ENCODE measurements at places on chromosomes 3 and 15.

- no peak for DNase-seq
Measured at GRCh38 chr15:61100512-61100911, 128.6 kb downstream of the RORA start.

GRCh38 chr15:86916671-86917360 lies 837.1 kb downstream of the AGBL1 start:
- no peak for DNase-seq

GRCh38 chr3:10189557-10190354 lies 25.0 kb downstream of the IRAK2 start:
- DNase-seq: peak; percentile 1

- DNase-seq: no peak
Measured at GRCh38 chr3:9915254-9916141, 1.4 kb upstream of the IL17RC start.

DNA sequence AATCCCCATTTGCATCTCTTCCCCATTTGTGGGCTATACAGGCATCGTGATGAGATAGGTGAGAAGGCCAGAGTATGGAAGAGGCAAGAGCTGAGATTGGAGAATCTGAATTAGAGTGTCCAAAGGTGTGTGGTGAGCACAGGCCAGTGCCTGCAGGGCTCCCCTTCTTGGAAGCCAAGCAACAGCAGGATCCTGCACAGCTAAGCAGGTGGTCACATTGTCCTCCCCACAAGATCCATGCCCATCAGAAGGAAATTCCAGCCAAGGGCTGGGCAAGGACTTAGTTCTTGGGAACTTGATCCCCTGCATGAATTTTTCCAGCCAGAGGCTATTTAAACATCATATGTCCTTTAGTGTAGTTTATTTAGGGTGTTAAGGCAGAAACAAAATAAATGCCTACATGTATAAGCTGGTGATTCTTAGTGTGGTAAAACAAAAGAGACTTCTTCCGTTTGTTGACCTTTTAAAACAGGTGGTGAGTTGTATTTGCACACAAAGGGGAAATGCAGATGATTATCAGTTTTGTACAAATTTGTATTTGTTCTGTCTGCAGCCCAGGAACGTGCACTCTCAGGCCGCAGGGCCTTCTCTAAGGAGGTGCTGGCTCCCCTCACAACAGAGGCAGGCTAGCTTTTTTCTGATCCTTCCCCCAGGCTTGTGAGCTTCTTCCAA lies 110.2 kb downstream of the PLCL2 start:
- no peak for DNase-seq

GRCh38 chr3:123971406-123971805 lies 10.4 kb upstream of the CCDC14 start:
- no peak for DNase-seq

GRCh38 chr3:123831420-123831819 lies 52.7 kb downstream of the MYLK start:
- DNase-seq: no peak

- DNase-seq: no peak
Measured at GRCh38 chr3:106261915-106262683, 393.3 kb upstream of the CBLB start.

- no peak for DNase-seq
Measured at GRCh38 chr15:52379395-52380106, 83.9 kb upstream of the MYO5C start.

GRCh38 chr3:88816445-88816844 lies 291.0 kb upstream of the EPHA3 start:
- DNase-seq: no peak

- DNase-seq: no peak
Measured at GRCh38 chr3:47841786-47842349, 38.9 kb downstream of the DHX30 start.

- DNase-seq: no peak
Measured at GRCh38 chr15:63211549-63211948, 22.1 kb downstream of the RAB8B start.

DNA sequence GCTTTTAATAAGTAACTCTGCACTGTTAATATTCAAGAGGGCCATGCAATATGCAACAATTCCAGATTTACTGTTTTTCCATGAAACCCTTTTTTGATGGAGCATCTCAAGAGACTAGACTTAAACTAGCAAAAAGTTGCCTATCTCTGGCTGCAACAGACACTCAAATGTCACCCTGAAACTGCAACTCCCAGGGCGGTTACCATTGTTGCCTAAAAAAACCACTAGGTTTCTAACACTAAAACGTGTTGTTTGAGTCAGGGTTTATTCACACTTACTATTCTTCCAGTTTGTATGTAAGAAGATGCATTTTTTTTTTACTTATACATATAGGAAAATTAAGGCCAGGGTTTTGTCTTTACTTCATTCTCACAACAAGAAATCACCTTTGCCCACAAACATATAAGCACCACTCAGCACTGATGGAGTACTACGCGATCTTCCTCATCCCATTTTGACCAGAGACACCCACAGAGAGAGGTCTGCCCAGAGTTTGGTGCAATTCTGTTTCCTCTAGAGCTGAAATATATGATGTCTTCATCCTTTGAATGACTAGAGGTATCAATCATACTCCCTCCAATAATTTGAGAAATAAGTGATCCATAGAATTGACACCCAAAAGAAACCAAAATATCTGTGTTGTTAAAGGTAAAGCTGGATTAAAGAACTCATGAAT lies 124.0 kb upstream of the SNTN start:
- DNase-seq: no peak

- no peak for DNase-seq
Measured at GRCh38 chr15:51051776-51052175, 42.9 kb downstream of the TNFAIP8L3 start.

DNA sequence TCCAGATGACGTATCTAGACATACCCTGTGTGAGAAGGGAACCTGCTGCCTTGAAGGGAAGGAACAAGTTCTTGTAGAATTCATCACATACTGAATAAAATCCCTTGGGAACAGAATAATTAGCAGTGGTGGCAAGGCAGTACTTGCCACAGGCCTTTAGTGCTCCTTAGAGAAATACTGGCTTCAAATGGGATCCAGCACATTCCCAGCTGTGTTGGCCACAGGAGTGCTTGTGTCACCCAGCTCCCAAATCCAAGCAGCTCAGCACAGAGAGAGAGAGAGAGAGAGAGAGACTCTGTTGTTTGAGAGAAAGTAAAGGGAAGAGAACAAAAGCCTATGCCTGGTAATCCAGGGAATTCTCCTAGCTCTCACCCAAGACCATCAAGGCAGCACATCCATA lies 969.0 kb upstream of the ALCAM start:
- no peak for DNase-seq

DNA sequence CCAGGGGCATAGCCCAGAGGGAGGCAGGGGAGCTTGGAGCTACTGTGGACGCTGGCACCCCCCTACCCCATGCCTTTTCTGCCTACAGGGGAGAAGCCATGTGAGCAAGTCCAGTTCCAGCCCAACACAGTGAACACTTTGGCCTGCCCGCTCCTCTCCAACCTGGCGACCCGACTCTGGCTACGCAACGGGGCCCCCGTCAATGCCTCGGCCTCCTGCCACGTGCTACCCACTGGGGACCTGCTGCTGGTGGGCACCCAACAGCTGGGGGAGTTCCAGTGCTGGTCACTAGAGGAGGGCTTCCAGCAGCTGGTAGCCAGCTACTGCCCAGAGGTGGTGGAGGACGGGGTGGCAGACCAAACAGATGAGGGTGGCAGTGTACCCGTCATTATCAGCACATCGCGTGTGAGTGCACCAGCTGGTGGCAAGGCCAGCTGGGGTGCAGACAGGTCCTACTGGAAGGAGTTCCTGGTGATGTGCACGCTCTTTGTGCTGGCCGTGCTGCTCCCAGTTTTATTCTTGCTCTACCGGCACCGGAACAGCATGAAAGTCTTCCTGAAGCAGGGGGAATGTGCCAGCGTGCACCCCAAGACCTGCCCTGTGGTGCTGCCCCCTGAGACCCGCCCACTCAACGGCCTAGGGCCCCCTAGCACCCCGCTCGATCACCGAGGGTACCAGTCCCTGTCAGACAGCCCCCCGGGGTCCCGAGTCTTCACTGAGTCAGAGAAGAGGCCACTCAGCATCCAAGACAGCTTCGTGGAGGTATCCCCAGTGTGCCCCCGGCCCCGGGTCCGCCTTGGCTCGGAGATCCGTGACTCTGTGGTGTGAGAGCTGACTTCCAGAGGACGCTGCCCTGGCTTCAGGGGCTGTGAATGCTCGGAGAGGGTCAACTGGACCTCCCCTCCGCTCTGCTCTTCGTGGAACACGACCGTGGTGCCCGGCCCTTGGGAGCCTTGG lies 5.6 kb downstream of the CIB1 start:
- no peak for DNase-seq

DNA sequence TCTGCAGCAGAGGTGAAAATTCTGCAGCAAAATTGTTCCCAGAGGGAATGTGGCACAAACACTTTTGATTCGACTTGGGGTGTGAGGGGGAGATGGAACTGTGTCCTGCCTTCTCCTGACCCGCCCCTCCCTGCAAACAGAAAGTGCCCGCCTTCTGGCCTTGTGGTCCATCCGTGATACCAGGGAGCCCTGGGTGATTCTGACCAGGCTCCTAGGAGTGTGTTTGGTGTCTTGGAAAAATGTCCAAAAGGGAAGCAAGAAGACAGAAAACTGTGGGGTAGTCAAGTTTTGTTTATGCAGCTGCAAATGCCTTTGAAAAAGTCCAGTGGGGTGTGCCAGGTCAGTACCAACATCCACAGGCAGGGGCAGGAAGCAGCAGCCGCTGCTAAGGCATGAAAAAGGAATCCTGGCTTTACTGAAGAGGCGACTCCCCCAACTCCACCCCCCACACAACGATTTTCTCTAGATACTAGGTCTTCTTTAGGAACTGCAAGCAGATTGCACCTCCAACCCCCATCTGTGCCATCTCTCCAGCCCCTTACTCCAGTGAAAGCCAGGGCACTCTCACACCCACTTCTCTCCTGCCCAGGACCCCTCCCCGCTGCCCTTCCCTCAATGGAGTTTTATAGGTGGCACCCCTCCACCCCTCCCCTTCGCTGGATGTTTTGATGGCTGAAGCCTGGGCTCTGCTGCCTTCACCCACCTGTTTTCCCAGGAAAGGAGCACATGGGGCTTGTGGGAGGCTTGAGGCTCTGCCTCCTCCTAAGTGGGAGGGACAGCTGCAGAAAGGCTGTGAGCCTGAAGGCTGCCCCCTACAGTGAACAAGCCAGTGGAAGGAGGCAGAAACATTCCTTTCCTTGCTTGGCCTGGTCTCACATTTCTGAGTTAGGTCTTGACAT lies 82.4 kb upstream of the HERC1 start:
- DNase-seq: peak; percentile 35

DNA sequence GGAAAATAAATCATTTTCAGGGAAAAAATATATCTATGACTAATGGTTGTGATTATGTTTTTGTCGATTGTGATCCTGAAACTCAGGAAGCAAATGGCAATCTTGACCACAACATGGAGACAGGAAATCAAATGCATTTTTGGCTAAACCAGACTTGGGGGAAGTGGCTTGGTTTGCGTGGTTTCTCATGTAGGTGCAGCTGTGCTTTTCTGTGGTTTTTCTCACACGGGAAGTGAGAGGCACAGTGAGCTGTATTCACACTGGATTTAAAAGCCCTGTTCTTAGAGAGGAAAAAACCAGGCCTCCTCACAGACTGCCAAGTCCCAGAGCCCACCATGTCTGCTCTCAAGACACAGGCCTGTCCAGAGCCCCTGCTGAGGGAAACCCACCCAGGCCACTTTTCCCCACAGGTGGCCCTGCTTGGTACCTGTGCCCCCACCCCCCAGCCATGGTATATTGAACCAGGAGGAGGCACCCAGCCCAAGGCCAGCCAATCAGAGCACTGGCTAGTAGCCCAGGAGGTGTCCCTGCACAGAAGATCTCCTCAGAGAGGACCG lies 46.1 kb downstream of the BTD start:
- DNase-seq: no peak

- peak; percentile 98 for DNase-seq
Measured at GRCh38 chr15:65957451-65957850, 88.2 kb downstream of the RAB11A start.

GRCh38 chr3:61657689-61658088 lies 96.3 kb downstream of the PTPRG start:
- no peak for DNase-seq

GRCh38 chr15:73752806-73753193 lies 351 bp downstream of the INSYN1 start:
- no peak for DNase-seq

DNA sequence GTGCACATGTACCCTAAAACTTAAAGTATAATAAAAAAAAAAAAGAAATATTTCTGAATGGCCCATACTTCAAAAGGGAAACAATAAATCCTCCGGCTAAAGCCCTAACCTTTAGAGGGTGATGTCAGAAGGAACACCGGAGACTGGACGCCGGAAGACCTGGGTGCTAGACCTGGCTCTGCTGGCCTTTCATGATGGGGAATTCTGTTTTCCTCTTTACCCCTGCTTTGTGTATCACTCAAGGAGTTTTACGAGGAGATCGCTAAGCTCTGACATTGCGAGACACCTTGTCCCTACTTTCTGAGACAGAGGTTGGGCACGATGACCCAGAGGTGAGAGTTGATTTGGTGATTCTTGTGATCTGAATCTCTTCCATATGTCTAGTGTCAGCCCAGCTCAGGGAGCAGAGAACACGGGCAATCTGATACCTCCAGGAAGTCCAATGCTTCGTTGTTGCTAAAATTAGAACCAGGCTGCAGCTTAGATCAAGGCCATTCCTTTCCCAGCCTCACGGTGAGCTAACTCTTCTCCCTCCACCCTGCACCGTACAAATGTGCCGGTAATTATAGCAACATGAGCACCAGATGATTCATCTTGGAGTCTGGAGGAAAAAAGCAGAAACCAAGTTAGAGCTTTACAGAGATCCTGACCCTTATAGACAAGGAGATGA lies 42.0 kb upstream of the CFAP161 start:
- DNase-seq: peak; percentile 42

GRCh38 chr3:38457111-38458003 lies 3.7 kb downstream of the ACVR2B start:
- DNase-seq: no peak

DNA sequence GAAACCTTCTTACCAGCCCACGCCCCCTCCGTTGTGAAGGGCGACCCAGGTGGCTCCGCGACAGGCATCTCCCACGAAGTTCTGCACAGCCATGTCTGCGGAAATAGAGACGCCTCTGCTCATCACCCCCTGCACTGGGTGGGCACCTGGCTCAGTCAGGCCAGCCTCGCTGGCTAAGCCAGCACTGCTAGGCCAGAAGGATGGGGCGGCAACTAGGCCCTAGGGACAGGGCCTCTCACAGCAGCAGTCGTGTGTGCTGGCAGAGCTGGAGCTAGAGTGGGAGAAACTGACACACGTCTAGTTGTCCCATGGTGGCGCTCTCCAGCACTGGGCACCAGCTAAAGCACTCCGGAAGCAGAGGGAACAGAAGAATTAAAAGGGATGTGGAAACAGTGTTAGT lies 12.5 kb upstream of the ZXDC start:
- no peak for DNase-seq

GRCh38 chr3:87810452-87811016 lies 248.3 kb downstream of the CGGBP1 start:
- DNase-seq: no peak

DNA sequence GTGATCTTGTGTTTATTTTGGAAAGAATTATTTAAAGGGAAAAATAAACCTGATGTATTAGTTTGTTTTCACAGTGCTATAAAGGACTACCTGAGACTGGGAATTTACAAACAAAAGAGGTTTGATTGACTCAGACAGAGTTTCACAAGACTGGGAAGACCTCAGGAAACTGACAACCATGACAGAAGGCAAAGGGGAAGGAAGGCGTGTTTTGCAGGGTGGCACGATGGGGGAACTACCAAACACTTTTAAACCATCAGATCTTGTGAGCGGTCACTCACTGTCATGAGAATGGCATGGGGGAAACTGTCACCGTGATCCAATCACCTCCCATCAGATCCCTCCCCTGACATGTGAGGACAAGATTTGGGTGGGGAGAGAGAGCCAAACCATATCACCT lies 87.0 kb downstream of the TP63 start:
- DNase-seq: no peak

All from SHP77 treated with DMSO at 0.1 percent for 48 hours (cell line).